Vagina (tissue), 2 donors: ENCODE measurements at places on chromosomes 3 and 15. TPM values are rescaled to one million over a fixed set of nuclear protein-coding genes. Genes with fewer than 3 reads are reported as not detected.
A peak's percentile ranks its signal among the peaks of the same experiment; 100 is the strongest.

GRM7 gene
- 2.0 TPM for total RNA-seq

DNA sequence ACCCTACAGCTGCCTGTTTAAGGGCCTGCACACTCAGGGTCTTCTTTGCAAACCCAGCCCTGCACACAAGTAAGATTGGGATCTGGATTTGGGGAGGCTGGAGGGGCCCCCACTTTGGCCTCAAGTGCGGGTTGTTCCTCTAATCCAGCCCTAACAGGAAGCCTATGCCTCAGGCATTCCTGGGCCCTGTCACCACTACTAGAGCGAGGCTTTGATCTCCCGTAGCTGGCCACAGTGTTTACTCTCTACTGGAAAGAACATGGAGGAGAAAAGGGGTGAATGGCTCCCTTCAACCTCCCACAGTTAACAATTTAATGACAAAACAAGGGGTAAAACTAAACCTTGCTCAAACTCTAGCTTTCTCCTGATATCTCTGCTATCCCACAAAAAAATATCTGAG lies 48.4 kb downstream of the DZIP1L start:
- no peak for DNase-seq

- no peak for DNase-seq
These were observed 126.7 kb downstream of the UACA start for GRCh38 chr15:70636540-70637165.

DNA sequence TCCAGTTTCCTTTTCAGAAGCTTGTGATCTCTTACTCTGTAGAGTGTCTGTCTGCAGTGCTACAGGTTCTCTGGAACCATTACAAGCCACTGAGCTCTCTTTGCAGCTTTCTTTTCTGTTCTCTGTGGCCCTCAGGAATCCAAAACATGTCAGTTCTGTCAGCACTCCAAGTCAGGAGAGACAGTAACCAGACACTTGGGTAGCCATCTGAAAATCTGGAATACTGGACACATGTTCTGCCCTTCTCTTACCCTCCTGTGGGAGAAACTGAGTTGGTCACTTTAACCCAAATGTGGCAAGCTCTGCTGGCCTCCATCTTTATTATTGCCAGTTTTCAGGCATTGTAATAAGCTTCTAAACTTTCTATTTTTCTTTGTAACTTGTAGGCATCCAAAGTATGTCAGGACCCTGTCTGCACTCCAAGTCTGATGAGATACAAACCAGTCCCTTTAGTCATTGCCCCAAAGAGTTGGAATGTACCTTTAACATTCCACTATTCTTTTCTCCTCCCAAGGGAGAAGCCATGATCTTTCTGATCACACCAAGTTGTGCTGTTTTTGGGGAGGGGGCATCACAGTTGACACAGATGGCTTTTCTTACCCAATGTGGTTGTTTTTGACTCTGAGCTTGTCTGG lies 183.7 kb downstream of the DPH6 start:
- DNase-seq = no peak

GRCh38 chr3:177141471-177141870 lies 55.8 kb downstream of the TBL1XR1 start:
- DNase-seq = no peak

DNA sequence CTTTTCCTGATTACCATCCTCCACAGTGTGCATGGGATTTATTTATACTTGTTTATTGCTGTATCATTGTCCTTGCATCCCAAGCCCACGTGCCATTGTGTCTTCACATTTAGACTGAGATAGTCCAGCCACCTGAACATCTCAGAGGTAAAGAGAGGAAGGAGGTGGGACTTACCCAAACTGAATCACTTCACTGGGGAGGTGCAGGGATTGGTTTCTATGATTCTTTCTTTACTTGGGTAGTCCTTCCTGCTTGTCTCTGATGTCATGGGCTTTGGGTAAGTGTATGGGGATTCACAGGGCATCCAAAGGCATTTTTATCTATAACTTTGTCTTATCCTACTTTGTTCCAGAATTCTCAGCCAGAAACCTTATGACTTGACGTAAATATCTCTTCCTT lies 141.5 kb upstream of the UMPS start:
- no peak for DNase-seq

GRCh38 chr3:29274667-29275066 lies 6.2 kb upstream of the RBMS3 start:
- DNase-seq = no peak

DNA sequence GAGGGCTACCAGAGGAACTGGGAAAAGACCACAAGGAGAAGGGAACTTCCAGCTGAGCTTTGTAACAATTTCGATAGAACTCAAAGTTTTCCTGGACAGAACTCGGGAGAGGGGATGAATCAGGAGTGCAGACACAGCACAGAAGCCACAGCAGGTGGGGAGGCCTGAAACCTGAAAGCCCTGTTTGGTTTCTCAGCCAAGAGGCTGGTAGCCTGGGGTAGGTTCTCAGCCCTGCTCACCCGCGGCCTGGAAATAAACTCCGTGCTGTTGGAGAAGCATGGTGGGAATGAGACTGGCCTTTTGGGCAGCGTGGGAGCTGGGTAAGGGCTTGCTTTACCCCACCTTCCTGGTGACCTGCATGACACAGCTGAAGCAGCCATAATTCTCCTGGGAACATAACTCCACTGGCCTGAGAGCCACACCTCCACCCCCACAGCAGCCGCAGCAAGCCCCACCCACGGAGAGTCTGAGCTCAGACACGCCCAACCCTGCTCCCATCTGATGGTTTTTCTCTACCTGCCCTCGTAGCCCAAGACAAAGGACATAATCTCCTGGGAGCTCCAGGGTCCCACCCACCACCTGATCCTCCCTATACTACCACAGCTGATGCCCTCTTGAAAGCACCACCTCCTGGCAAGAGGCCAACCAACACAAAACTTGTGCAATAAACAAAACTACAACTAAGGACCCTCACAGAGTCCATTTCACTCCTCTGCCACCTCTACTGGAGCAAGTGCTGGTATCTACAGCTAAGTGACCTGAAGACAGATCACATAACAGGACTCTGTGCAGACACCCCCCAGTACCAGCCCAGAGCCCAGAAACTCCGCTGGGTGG lies 52.5 kb upstream of the CHRM5 start:
- no peak for DNase-seq

- DNase-seq = no peak
These were observed 16.2 kb upstream of the ZFYVE19 start for GRCh38 chr15:40790718-40791117.

EHHADH gene
- 8.1 TPM for total RNA-seq

- DNase-seq = no peak
These were observed 1.0 kb downstream of the LRRC28 start for GRCh38 chr15:99252326-99252725.

- peak; percentile 58 for DNase-seq
These were observed 181.0 kb downstream of the ABHD5 start for GRCh38 chr3:43871627-43872245.

DNA sequence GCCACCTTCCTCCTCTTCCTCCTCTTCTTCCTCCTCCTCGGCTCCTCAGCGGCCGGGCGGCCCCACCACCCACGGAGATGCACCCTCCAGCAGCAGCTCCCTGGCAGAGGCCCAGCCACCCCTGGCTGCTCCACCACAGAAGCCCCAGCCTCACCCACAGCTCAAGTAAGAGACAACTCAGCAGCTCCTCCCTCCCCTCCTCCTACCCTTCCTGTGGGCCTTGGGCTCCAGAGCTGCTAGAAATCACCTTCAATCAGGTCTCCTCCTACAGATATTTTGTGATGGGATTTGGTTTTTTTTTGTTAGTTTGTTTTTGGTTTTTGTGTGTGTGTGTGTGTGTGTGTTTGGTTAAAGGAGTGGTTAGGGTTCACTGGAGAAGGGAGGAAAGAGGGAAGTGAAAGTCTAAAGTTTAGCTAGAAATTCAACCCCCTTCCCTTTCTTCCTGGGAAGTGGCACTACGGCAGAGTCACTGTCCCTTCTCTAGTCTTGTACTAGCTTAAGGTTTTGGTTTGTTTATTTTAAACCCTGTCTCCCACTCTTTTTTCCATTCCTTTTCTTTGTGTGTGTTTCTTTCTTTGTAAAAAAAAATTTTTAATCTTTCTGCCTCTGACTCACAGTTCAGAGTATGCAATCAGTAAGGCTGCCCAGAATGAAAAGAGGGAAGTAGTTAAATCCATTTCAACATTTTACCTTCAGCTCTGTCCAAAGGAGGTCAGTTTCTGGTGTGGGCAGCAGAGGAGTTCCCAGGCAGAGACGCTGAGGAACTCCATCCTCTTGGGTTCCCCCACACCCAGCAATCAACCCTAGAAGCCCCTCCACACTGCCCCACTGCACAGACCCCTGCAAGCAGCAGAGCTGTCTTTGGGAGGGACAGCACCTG lies 29.0 kb upstream of the TIMP4 start:
- DNase-seq = no peak

DNA sequence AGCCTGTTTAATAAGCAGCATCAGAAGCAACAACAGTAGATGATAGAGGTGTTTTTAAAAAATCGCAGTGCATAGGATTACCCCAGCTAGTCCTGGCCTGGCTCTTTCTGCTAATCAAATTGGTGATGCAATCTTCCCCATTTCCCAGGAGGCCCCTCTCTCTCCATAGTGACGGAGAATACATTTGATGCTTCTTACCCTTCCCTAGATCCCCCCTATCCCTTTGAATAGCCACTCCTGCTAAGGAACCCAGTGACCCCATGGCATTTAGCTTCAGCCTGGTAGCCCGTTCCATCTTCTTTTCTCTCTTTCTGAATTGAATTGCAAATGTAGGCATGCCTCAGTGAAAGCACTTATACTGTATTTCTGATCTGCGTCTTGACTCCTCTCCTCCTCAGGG lies 223.6 kb upstream of the GAP43 start:
- no peak for DNase-seq

GRCh38 chr3:8996681-8997121 lies 33.4 kb upstream of the RAD18 start:
- DNase-seq = no peak

RCCD1 gene
- 6.9 TPM for total RNA-seq
